ENCODE measurements at places on chromosomes 7 and 10.

DNA sequence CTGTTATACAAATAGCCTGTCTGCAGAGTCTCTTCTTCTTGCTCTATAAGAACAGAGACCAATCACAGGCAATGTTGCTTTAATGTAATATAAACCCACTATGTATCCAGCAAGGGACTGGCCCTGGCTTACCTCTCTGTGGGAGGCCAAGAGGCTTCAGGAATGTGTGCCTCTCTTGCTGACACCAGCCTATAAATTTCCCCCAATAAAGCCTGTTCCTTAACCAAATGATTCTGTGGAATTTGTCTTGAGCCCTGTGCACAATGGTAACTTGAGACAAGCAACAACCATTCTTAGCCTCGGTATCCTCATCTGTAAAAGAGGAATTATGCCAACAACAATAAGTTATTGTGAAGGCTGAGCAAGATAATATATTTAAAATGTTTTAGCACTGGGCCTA lies 563.7 kb downstream of the GRM8 start:
- no peak for DNase-seq

DNA sequence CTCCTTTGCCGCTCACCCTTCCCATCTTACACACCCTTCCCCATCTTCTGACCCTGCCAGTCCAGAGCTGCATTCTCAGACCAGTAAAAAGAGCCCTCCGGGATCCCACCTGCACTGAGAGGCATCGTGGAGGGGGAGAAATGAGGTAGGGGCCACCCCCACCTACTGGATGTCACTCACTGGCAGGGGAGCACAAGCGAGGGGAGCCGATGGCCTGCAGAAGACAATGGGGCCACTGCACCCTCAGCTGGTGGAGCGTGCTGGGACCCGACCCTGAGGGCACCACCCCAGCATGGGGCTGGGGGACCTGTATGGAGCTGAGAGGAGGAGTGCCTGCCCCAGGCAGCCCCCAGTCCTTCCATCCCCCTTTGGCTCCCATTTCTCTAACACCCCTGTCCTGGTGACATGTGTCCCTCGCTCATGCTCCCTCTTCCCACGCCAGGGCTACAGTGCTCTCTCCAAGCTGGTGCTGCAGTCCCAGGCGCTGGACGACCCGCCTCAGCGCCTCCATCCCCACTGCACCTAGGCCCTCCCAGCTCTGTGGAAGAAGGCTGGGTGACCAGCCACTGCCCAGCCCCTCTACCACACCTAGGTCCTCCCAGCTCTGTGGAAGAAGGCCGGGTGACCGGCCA lies 49.8 kb downstream of the RASGEF1A start:
- DNase-seq: no peak

DNA sequence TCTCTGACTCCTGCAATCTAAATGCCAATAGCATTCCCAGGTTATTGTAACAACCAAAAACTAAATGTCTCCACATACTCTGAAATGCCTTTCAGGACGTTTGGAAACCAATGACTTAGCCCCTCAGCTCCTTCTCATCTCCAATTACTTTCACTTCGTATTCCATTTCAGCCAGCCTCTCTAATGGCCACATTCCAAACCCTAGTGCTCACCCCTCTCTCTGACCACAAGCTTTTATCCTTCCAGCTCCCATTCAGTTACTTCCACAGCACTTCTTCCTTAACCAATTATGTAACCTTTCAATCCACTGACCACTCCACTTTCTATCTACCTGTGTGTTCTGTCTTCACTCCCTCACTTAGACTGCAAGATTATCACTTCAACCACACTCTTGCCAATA lies 4.3 kb downstream of the NOC3L start:
- peak; percentile 26 for DNase-seq

- no peak for DNase-seq
Observed at GRCh38 chr7:713488-714230, 12.8 kb upstream of the DNAAF5 start.

GRCh38 chr7:34501156-34501555 lies 156.9 kb upstream of the NPSR1 start:
- DNase-seq: no peak

GRCh38 chr7:128731184-128731583 lies 8.0 kb upstream of the CALU start:
- no peak for DNase-seq

DNA sequence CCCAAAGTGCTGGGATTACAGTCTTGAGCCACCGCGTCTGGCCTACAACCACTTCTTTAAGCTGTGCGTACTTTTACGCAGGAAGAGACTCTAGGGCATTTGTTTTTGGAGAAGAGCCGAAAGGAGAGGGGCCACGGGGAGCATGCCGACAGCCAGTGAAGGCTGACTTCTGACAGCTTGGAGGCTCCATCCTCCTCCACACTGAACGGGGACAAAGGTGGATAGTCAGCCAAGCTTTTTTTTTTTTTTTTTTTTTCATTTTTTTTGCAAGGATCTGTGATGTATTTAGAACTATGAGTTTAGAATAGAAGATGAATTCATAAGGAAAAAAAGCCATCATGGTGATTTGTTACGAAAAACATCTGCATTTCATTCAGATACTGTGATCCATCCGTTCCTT lies 221.7 kb downstream of the ARHGAP21 start:
- DNase-seq: no peak

DNA sequence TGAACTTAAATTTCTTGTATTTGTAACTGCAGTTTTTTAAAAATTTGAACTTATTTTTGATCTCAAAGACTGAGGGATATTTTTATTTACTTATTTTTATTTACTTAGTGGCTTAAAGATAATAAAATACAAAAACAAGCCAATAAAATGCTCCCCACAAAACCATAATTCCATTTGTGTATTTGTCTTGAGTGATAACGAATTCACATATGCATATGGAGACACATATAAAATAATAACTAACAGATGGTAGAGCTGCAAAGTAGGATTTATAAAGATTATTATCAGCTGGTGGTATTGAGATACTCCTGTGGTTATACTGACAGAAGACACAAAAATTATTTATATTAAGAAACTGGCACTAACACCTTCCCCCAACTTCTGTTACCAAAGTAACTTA lies 90.2 kb upstream of the RPA3 start:
- no peak for DNase-seq

DNA sequence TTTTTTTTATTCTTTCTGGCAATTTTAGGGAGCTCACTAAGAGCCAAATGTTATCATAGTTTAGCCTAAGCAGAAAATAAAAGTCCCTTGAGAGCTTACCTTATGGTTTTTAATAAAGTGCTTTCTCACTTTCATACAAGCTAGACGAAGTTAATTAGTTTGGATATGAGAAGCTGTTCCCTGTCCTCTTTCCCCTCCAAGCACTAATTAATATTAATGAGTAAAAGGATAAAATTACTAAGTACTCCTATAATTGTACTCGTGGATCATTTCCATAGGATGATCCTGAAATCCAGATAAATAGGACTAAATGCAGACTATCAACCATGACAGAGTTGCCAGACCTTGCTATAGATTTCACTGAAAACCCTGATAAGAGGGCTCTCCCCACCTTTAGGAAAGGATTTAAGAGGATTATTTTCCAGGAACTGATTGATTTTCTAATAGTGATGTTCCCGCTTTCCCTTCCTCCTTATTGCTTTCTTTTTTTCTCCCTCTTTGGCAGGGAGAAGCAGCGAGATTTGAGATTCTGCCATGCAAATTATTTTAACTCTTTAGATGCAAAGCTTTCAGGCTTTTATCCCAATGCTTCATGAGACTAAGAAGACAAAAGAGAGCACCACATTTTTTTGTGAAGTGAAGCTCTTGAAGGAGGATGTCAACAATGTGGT lies 58.3 kb upstream of the HECW1 start:
- no peak for DNase-seq

GRCh38 chr7:29457565-29458011 lies 106.0 kb upstream of the PRR15 start:
- DNase-seq: no peak

DNA sequence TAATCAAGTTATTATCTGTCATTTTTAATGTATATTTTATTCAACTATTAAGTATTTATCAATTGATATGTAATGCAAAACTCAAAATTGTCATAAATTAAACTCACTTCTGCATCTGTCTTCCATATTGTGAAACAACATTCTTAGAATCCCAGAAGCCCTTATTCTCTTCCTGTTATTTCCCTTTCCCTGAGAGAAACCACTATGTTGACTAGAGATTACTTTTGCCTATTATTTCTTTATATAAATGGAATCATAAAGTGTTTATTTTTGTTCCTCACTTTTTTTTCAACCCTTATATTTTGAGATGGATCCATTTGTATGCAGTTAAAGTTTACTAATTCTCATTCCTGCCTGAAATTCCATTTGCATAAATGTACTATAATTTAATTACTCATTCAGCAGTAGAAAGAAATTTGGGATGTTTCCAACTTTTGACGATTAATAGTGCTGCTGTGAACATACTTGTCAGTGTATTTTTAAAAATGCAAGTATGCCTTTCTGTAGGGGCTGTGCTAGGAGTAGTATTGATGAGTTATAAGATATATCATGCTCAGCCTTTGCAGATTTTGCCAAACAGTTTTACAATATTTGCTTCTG lies 211.2 kb downstream of the SEMA3D start:
- no peak for DNase-seq

DNA sequence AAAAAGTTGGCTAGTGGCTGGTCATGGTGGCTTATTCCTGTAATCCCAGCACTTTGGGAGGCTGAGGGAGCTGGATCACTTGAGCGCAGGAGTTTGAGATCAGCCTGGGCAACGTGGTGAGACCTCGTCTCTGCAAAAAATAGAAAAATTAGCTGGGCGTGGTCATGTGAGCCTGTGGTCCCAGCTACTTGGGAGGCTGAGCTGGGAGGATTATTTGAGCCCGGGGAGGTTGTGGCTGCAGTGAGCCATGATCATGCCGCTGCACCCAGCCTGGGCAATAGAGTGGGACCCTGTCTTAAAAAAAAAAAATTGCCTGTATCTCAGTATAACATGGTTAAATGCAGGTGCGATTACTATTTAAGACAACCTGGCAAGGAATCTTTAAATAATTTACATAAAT lies 61.0 kb downstream of the ADD3 start:
- DNase-seq: no peak

GRCh38 chr7:23062452-23062851 lies 43.1 kb upstream of the KLHL7 start:
- no peak for DNase-seq

DNA sequence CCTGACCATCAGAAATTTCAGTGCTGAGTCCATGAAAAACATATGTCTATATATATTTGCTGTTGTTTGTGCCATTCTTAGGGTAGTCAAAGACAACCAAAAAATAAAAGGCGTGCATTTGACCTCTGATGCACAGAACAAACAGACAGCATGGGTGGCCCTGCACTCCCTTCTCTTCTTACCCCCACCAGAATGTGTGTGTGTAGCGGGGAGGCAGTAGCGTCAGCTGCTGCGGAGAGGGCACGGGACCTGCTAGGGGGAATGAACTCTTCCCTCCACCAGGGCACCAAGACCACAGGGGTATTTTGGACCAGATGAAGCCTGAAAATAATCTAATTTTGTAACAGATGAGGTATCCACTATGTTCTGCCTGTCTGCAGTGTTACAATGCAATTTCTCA lies 277.7 kb upstream of the ZNF32 start:
- no peak for DNase-seq

- peak; percentile 20 for DNase-seq
Observed at GRCh38 chr7:122770686-122771335, 68.1 kb upstream of the RNF148 start.

DNA sequence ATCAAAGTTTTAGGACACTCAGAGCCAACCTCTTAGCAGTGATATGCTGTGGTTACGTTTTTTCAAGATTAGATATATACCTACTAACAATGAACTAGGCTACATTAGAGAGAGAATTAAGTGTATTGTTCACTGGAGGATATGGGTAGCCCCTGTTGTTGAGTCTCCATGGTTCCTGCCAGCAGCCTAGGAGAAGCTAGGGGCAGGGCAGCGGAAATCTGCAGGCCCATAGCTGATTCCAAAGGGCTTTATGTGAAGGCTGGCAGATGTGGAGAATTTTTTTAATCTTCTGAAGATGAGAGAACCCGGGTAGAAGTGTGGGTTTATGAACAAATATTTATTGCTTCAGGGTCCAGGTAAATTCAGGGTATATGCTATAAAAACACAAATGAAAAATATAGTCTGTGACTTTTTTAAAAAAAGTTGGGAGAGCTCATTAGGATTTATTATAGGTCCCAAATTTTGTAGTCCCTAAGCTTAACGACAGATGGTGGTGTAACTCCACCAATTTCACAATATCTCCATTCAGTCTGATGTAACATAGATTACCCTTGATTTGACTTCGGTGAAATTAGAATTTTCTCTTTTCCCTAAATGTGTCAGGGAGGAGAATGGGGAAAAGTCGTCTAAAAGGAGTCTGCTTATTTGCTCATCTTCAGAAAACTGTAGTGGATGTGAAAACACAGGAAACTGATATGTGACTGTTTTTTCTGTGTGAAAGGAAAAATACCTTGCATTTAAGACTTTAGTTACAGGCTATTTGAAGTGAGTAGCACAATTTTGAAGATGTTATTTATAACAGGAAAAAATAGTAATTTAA lies 163.0 kb upstream of the PPP1R3A start:
- peak; percentile 31 for DNase-seq

DNA sequence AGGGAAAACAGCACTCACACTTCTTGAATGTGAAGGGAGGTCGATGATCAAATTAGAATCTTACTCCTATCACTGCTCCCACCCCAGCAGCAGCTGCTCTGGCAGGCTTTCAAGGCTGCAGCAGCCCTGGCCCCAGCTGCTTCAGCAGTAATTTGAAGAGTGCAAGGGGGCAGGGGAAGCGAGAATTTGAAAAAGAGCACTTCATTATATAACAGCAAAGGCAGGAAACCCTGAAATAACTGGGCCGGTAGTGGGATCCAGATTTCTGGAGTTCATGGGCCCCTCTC lies 44.9 kb downstream of the MYPN start:
- DNase-seq: peak; percentile 3

DNA sequence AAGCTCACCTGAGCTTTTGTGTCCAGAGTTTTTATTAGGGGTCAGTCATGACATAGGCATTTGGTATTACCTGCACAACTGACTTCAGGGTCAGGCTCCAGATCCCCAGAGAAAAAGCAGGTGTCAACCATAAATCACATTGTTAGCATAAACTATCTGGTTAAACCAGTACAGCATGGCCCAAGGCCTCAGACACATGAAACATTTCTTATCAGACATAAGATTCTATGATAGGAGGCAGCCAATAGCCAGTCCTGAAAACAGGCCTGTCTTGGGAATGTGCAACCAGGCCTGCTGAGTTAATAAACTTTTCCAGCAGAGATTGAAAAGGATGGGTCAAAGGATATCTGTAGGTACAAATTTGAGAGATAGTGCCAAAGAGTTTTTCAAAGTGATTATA lies 116.1 kb downstream of the TPST1 start:
- DNase-seq: no peak

- DNase-seq: no peak
Observed at GRCh38 chr10:16950656-16951601, 133.7 kb upstream of the RSU1 start.

DNA sequence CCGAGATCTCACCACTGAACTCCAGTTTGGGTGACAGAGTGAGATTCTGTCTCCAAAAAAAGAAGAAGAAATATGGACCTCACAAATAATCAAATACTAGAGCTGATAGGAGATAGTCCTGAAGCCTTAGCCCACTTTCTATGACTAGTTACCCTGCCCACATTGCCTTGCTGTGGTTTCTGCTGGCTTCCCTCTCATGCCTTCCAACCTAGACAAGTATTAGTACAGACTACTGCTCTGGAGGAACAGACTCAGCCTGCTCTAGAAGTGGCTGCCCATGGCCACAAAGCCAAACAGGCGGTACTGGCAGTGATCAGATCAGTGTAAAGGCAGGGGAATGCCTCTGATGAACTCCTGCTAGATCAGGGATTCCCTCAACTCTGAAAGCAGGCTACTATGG lies 89.7 kb upstream of the PRKAR2B start:
- no peak for DNase-seq

- DNase-seq: no peak
Observed at GRCh38 chr10:71746344-71747037, 26.8 kb downstream of the VSIR start.

- no peak for DNase-seq
Observed at GRCh38 chr7:46006723-46007122, 85.7 kb upstream of the IGFBP3 start.

Data from NCI-H2029 (cell line).